GM23338 (cell line): ENCODE measurements at places on chromosomes 5 and 9. TPM values are rescaled to one million over a fixed set of nuclear protein-coding genes. Genes with fewer than 3 reads are reported as not detected.
A peak's percentile ranks its signal among the peaks of the same experiment; 100 is the strongest.

GRCh38 chr5:56319526-56320181 lies 86.5 kb upstream of the ANKRD55 start:
- H3K36me3 ChIP-seq, result no peaks in the 10 kb centered on the region
- H3K27ac ChIP-seq, result no peak overlapping the region
- H3K27me3 ChIP-seq, result no peaks in the 10 kb centered on the region

DNA sequence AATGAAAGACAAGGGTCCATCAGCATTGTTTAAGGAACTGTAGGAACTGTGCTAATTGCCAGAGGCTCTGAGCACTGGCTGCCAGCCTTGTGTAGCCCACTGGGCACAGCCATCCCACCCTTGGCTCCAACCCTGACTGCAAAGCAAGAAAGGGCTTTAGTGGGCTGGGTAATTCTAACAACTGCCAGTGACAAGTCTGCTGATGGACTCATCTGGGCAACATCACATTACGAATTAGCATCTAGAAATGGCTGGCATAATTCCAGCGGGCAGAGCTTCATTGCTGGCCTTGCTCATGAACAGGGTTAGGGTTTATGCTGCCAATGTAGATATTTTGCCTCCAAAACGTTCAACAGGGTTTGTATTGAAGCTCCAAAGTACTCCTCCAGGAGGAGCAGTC lies 326.9 kb downstream of the ARHGEF28 start:
- no peak overlapping the region for H3K4me3 ChIP-seq
- 0 out of 2 replicates have a peak, but pooled peaks cover 6% of the 10 kb centered on the region for H3K4me1 ChIP-seq
- H3K27ac ChIP-seq, result no peak overlapping the region
- DNase-seq, result no peak

GRCh38 chr5:66814146-66814991 lies 218.2 kb downstream of the MAST4 start:
- peaks cover 21% of the 10 kb centered on the region for H3K4me1 ChIP-seq
- H3K36me3 ChIP-seq, result no peaks in the 10 kb centered on the region
- no peaks in the 10 kb centered on the region for H3K27me3 ChIP-seq
- no peak overlapping the region for H3K4me3 ChIP-seq
- H3K27ac ChIP-seq, result no peak overlapping the region

DNA sequence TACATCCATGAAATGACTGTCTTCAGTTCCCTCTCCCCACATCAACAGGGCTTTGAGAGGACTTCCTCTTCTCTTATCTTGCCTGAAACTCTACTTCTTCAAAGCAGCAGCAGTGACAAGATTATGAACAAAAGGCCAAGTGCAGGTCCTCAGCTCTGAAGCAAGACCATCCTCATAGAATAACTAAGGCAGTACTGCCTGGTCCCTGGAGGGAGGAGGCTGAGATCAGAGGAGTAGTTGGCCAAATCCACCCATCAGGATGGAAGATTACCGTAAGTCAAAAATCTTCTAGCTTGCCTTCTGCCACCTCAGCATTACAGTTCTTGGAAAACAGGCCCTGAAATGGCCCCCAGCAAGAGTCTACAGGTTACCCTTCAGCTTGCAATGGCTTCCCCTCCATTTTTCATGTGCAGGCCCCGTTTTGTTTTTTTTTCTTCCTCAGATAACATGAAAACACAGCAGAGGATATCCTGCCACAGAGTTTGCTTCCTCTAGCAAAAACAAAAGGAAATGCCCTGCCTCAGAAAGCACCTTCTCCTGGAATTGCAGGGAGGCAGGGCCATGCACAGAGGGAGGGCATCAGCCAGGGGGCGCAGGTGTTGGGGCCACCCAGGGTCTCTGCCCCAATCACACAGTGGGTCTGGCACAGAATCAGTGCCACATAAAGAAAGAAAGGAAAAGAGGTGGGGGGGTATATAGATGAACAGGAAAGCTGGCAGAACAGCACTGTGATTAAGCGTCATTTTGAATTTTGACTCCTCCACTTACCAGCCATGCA lies 40.0 kb downstream of the KLHL3 start:
- no peaks in the 10 kb centered on the region for H3K27me3 ChIP-seq
- H3K4me3 ChIP-seq, result no peak overlapping the region
- no peak overlapping the region for H3K27ac ChIP-seq
- H3K36me3 ChIP-seq, result peaks cover 4% of the 10 kb centered on the region; the same call in 1 of the 2 replicates
- peak; percentile 47 for DNase-seq

DNA sequence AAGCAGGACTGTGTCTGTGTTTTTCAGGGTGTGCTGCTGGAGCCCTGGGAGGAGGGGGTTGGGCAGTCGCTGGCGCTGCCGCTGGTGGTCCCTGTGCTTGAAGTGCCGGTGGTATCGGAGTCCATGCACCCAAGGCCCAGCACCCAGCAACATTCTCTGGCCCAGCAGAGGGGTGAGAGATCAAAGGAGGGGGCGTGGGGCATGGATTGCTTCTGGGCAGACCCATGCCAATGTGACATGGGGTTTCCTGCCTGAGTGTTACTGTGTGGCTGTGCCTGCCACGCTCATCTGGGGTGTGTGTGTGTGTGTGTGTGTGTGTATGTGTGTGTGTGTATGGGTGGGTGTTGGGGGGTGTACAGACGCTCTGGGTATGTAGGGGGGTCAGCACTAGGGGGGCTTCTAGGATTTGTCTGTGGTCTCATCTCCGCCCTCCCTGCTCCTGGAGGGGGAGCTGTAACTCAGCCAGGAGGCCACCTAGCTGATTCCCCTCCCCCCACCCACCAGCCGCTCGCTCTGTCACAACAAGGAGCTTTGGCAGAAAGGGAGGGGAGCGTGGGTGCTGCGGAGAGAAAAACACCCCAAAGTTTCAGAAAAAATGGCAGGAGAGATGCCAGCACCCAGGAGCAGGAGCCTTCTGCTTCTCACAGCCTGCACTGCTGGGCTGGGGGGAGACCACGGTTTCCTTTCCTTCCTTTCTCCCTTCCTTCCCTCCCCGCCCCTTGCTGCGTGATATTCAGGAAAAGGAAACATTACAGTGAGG lies 35.9 kb upstream of the HSPA9 start:
- H3K4me1 ChIP-seq, result peaks cover 17% of the 10 kb centered on the region
- H3K36me3 ChIP-seq, result no peaks in the 10 kb centered on the region
- H3K27ac ChIP-seq, result peak overlapping the region; percentile 48; the same call in 1 of the 2 replicates
- peak overlapping the region; percentile 60 for H3K4me3 ChIP-seq
- no peaks in the 10 kb centered on the region for H3K27me3 ChIP-seq

GRCh38 chr9:87445646-87446045 lies 52.0 kb upstream of the DAPK1 start:
- H3K27ac ChIP-seq, result no peak overlapping the region
- H3K4me1 ChIP-seq, result no peaks in the 10 kb centered on the region; the same call in 1 of the 2 replicates
- no peaks in the 10 kb centered on the region for H3K27me3 ChIP-seq
- peak; percentile 76 for DNase-seq

- peaks cover 30% of the 10 kb centered on the region for H3K27me3 ChIP-seq
- peak; percentile 45 for DNase-seq
- peaks cover 1% of the 10 kb centered on the region; the same call in 1 of the 2 replicates for H3K36me3 ChIP-seq
- H3K27ac ChIP-seq, result no peak overlapping the region
These were observed 1.5 kb downstream of the ASS1 start for GRCh38 chr9:130446101-130446861.

The RAB14 gene
- total RNA-seq, result 29.7 and 31.0 TPM in 2 replicates

The PCDHGB3 gene
- total RNA-seq, result 4.8 and 5.8 TPM in 2 replicates

The GRK6 gene
- total RNA-seq, result 37.2 and 56.8 TPM in 2 replicates

The SLC36A2 gene
- not detected in 2 replicates for total RNA-seq
